ENCODE measurements at places on chromosomes 12 and 14.

DNA sequence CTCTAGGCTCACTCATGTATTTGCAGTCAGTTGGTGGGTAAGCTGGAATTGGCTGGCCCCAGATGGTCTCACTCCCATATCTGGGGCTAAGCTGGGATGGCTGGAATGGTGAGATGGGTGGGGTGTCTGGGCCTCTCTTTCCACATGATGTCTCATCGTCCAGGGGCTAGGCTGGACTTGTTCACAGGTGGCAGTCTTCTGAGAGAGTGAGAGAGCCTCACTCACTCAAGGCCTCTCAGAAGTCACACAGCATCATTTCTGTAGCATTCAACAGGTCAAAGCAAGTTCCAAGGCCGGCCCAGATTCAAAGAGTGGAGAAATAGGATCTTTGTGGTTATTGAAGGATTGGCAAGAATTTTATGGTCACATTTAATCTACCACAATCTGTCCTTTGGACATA lies 102.7 kb downstream of the UNC79 start:
- no peak for DNase-seq

DNA sequence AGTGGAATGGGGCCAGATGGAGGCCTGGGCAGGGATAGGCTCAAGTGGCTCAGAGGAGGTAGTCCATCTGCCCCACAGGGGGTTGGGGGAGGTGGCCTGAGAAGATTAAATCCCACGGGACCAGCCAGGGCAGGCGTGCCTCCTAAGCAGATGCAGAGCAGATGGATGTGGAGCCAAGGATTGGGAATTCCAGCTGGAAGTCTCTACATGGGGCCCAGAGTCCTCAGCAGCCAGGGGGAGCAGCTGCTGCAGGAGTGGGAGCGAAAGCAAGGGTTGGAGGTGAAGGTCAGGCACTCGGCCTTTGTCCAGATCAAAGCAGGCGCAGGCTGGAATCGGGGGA lies 42.4 kb upstream of the VRK1 start:
- DNase-seq: no peak

DNA sequence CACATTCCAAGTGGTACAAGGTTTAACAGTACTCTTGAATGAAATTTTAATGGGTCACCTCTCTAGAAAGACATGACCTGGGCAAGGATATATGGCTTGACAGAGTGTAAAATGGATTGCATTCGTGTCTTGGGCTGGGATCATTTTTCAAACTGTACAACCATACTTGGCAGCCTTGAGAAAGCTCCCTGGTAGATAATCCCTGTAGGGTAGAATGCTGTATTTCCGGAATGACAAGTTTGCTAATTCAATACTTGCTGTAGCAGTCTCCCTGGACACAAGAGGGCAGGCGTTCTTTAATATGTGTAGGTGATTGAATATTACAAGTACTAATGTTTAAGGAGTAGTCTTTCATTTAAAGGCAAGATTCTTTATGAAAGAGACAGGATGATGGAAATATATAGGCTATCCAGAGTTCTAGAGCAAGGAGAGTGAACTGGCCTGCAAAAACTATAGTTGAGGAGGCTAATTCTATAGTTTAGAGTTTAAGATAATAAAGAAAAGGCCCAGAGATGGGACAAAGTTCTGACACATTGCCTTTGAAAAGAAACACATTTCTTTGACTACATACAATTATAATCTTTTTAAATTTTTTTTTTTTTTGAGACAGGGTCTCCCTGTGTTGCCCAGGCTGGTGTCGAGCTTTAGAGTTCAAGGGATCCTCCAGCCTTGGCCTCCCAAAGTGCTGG lies 53.4 kb downstream of the PLBD1 start:
- peak; percentile 91 for DNase-seq

- DNase-seq: no peak
These were observed 100.9 kb downstream of the NCOR2 start for GRCh38 chr12:124466216-124467128.

DNA sequence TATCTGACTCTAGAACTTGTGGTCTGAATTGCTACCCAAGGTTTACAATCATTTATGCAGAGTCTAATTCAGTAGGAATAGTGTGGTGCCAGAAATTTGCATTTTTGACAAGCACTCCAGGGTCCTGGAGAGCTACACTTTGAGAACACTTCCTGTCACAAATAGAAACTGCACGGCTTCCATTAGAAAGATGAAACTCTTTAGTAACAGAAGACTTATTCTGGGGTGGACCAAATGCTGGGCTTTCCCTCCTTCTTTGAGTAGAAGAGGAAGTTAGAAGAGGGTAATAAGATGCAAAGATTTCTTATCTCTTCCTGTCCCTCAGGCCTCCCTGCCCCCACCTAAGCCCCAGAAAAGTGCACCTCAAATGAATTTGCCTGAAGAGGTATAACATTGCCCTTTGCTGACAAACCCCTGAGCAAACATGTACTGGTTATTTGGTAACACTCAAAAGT lies 28.4 kb downstream of the DGLUCY start:
- DNase-seq: no peak

DNA sequence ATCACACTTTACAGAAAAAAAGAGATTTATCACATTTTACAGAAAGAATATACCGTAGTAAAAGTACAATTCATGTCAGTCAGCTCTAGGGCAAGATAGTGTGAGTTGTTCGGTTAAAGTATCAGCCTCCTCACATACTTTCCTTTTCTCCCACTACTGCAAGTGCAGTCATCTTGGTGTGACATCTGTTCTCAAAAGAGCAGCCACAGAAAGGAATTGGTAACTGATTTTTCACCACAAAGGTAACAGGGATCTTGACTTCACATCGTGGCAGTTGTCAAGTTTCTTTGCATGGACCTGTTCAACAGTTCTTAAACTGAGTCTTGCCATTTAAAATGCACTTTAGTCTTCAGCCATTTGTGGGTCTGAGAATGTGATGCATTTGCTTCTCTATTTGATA lies 5.0 kb upstream of the E2F7 start:
- no peak for DNase-seq

- DNase-seq: no peak
These were observed 51.5 kb downstream of the ZC3H14 start for GRCh38 chr14:88614218-88614907.

DNA sequence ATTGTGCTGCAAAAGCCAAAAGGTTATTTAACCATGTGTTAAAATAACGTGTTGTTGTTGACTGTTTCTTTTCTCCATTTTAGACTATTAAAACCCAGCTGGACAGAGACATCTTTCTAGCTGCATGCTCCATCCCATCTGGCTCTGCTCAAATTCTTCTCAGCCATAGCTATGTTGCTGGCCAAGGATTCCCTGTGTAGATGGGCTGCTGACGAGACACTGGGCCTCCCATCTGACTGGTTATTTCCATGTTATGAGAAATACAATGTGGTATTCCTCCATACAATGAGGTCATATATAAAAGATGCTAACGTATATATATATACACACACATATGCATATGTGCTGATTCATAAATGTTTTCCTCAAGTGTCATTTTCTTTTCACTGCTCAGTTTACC lies 30.1 kb downstream of the MED13L start:
- no peak for DNase-seq

DNA sequence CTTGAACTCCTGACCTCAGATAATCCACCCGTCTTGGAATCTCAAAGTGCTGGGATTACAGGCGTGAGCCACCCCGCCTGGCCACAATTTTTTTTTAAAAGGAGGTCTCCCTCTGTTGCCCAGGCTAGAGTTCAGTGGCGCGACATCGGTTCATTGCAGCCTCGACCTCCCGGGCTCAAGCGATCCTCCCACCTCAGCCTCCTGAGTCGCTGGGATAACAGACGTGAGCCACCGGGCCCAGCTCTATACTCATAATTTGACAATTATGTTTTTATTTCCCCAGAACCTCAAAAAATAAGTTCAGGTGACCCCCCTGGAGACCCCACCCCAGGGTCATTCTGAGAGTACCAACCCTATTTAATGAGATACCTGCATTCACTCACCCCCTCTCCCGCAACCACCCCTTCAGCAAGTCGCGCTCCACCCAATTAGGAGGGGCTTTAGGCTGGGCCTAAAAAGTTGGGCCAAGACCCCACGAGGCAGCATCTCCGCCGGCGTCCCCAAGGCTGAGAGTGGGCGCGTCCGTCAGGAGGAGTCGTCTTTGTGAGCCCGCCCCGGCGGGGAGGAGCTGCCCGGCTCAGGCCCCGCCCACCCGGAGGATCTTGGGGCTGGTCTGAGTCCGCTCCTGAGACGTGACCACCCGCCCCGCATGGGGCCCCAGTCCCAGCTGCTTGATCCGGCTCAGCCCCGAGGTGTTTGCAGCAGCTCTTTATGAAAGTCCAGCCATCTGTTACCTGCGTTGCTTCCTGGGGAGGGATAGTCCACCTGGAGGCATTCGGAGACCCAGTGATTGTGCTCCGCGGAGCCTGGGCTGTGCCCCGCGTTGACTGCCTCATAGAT lies at the start of gene ANKRD33:
ANKRD33 (plus strand) TSS at position 628 of the 840 bp plus-strand sequence; CDS start at position 712, 84 bp downstream.
- DNase-seq: peak; percentile 22

- no peak for DNase-seq
These were observed 207.0 kb downstream of the MED13L start for GRCh38 chr12:116070444-116070843.

DNA sequence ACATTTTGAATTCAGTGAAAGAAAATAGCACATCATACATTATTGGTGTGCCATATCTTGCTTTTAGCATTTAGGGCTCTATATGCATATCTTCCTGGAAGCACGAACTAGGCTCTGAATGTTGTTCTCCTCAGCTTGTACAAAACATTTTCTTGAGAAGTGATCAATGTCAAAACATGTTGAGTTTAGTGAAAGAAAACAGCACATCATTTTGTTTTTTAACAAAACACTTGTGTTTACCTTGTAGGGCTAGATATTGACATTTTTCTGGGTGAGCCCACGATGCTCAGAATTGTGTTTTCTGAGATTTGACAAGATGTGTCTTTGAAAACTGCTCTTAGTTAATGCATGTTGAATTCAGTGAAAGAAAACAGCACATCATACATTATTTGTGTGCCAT lies 81.0 kb downstream of the ASCL4 start:
- no peak for DNase-seq

GRCh38 chr14:96634896-96635295 lies 132.7 kb downstream of the PAPOLA start:
- DNase-seq: no peak

All from NCI-H526 treated with DMSO at 0.1 percent for 48 hours (cell line).